ENCODE measurements at places on chromosomes 4 and X.

DNA sequence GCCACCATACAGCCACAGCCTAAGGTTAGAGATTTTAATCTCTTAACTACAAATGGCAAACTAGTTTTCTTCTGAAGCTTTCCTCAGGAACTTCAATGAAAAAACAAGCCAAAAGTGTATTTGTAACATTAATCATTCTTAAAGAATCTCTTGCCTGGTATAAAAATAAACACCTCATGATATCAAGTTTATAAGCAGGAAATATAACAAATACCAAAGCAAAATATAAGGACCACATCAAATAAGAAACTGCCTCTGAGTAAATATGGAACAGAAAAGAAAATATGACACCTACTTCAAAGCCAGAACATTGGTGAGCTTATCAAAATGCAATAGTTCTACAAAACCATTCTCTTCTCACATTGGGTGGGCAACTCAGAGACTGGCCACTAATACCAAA, 89.9 kb downstream of the GPC4 start:
- DNase-seq = no peak

GRCh38 chr4:17068891-17069290, 170.4 kb upstream of the LDB2 start:
- no peak for DNase-seq

DNA sequence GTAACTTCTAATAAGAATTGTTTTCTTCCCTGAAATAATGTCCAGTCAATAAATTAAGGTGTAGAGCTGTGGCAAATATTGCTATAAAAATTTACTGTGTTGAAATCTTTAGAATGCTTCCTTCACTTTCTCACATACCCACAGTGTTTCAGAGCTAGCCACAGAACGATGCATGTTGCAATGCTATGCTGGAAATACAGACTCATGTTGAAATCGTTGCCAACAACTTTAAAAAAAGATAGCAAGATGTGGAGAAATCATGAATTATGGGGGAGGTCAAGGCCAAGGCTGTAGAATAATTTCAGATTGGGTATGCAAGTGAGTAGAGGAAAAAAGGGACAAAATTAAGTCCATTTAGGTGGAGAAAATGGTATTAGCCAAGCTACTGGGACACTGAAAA, 204.8 kb downstream of the VEGFC start:
- no peak for DNase-seq

GRCh38 chrX:39765327-39765726, 332.4 kb downstream of the BCOR start:
- no peak for DNase-seq

DNA sequence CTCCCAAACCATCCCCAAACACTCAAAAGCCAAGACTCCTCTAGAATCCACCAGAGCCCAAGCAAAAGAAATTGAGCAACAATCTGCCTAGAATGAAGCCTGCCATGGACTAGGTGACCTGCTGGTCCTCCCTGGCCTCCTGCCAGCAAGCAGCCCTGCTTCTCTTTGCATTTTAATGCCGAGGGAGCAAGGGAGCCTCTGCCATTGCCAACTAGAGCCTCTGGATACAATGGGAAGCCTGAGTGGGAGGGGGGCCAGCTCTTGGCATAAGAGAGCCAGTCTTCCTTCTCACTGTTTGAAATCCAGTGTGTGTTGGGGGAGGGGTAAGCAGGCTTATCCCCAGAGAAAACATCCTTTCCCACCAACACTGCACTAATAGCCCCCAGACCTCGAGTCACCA, 1.5 kb upstream of the GDPD2 start:
- no peak for DNase-seq

DNA sequence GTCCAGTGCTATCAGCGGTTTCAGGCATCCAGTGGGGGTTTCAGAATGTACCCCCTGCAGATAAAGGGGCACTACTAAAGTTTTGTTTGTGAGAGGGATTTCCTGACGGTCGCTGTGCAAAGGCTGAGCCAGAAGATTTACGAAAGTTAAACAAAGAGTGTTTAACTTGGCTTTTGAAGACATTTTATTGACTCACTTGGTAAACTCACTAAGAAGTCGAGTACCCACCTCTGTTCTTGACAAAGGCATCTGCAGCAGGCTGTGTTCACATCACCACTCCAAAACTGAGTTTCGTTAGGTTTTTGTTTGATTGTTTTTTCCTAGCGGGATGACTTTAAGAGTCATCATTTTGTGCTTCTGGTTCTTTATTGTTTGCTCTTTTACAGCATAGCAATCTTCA, 143.9 kb upstream of the TBL1X start:
- DNase-seq = no peak

DNA sequence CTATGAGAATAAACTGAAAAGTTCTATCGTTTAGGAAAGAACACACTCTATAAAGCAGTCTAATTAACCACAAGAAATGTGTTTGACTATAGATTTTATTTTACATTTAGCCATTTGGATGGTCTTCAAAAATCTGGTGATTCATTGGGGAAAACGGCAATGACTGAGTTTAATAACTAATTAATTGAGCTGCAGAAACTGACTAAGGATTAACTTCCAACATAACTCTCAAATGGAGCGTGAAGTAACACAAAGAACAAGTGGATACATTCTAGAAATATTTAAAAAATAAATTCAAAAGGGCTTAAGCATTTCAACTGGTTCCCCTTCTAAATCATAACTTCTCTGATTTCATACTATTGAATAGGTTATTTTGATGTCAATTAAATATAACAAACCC, 1582.4 kb downstream of the PCDH18 start:
- no peak for DNase-seq

DNA sequence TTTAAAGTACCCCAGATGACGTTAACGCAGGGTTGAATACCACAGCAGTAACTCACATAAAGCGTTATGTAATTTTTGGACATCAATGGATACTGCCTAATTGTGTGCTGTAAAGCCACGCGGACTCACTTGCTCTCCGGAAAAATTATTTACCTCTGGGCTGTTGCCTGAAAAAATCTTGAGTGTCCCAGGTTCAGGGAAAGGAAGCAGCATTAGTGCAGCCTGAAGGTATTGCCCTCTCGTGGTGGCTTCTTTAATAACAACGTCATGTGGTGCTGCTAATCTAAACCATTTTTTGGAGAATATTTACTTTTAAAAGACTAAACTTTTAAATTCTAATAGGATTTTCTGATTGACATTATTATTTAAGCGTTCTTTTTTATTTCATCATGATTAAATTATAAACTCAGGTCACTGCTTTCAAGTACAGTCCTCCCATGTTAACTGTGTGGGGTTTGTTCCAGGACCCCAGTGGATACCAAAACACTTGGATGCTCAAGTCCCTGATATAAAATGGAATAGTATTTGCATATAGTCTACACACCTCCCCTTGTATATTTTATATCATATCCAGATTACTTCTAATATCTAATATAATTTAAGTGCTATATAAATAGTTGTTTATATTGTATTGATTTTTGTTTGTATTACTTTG, 384.8 kb downstream of the FAM133A start:
- DNase-seq = no peak

- DNase-seq = no peak
Observed at GRCh38 chr4:79170077-79170476, 155.8 kb downstream of the NAA11 start.

- DNase-seq = no peak
Observed at GRCh38 chr4:39621582-39621981, 17.1 kb downstream of the SMIM14 start.

DNA sequence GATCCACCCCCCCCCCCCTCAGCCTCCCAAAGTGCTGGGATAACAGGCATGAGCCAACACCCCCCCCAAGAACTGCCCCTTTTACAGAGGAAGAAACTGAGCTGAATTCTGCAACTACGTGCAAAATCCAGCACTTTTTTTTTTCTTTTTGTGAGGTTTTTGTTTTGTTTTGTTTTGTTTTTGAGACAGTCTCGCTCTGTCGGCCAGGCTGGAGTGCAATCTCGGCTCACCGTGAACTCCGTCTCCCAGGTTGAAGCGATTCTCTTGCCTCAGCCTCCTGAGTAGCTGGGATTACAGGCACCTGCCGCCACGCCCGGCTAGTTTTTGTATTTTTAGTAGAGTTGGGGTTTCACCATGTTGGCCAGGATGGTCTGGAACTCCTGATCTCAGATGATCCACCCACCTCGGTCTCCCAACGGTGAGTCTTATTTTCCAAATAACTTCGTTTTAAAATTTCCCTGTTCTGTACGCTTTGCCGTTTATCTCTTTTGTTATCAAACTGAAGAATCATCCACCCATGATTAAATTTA, 4.9 kb downstream of the CRLF2 start:
- DNase-seq = no peak

DNA sequence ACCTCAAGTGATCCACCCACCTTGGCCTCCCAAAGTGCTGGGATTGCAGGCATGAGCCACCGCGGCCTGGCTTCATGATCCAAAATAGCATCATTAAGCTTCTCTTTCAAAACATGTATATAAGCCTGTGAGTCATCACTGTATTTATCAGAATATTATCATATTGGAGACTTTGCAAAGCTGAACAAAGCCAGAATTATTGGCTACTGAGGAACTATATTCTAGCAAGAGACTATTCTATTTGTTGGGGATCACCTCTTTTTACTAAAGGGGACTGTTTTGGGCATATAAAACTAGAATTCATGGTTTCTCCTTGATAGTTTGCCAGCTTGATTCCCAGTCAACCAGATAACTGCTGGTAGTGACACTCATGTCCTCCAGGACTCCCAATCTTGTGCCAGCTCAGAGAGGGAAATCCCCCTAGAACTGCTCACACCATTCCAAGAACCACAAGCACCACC, 40.1 kb downstream of the TET2 start:
- DNase-seq = no peak

- no peak for DNase-seq
Observed at GRCh38 chr4:113078066-113078465, 28.6 kb downstream of the ANK2 start.

DNA sequence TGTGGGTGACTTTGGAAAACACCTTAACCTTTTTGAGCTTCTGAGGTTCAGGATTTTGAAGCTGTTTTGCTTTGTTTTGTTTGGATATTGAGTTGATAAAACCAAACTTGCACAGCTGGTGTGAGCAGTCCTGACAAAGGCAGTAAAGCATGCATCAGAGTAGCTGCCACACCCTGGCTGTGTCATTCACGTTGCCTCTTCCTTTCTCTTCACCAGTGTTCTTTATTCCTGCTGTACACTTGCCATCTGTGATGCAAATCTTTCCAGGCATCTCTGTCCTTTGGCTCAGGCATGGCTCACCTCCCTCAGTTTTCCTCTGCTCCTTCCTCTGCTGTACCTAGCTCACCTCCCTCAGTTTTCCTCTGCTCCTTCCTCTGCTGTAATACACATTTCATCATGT, 1850.2 kb upstream of the AGA start:
- no peak for DNase-seq

- DNase-seq = no peak
Observed at GRCh38 chr4:174563399-174563798, 41.1 kb upstream of the HPGD start.

DNA sequence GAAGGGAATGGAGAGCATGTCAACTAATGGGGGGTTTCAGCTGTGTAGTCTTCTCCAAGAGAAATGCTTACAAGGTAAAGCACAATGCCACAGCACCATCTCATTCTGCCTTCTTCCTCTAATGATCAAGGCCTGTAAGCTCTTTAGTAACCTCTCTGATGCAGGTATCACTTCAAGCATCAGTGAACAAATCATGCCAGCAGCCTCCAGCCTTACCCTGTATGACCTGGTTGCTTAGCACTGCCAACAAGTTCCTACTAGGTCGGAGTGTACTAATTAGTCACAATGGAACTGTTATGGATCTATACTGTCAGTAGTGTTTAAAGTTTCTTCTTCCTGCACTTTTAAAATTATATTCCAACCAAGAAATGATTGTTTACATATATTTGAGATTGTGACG, 197.7 kb downstream of the GRID2 start:
- no peak for DNase-seq

DNA sequence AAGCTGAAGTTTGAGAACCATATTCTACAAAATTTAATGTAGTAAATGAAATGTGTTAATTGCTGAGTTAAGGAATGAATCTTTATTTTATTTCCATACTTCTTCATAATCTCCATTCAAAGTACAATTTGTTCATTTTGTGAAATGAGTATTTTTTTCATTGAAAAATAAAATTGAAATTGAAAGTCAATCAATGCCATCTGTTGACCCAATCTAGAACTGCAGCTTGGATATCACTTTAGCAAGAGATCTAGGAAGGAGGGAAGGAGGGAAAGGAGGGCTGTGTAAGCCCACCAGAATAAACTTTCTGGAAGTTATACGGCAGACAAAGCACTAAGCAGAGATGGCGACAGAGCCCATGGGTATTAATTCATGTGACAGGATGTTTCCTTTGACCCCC, 128.4 kb downstream of the ZMAT1 start:
- DNase-seq = no peak
